ENCODE measurements at places on chromosomes 6 and 20.

GRCh38 chr20:57262784-57263609 is 3.4 kb downstream of the BMP7 start:
- no peak for DNase-seq

GRCh38 chr6:27901801-27902200 is 10.4 kb downstream of the OR2B2 start:
- DNase-seq = no peak

DNA sequence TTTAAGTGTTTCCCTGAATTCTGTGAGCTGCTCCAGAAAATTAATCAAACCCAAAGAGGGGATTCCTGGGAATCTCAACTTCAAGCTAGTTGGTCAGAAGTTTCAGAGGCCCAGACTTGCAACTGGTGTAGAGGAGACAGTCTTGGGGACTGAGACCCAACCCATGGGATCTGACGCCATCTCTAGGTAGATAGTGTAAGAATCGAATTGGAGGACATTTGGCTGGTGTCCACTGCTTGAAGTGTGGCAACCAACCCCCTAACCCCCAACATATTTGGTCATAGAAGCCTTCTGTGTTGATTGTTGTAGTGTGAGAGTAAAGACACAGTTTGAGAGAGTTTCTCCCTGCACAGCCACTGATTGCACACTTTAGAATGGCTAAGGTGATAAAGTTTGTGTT is 103.5 kb upstream of the CARMIL1 start:
- DNase-seq = no peak

GRCh38 chr6:72855471-72855870 is 233.6 kb downstream of the KCNQ5 start:
- peak; percentile 22 for DNase-seq

GRCh38 chr20:19937218-19937617 is 79.9 kb upstream of the NAA20 start:
- DNase-seq = no peak

GRCh38 chr20:62409931-62410745 is 3.1 kb upstream of the CABLES2 start:
- peak; percentile 41 for DNase-seq

GRCh38 chr6:29841030-29841429 is 13.4 kb downstream of the HLA-G start:
- no peak for DNase-seq

DNA sequence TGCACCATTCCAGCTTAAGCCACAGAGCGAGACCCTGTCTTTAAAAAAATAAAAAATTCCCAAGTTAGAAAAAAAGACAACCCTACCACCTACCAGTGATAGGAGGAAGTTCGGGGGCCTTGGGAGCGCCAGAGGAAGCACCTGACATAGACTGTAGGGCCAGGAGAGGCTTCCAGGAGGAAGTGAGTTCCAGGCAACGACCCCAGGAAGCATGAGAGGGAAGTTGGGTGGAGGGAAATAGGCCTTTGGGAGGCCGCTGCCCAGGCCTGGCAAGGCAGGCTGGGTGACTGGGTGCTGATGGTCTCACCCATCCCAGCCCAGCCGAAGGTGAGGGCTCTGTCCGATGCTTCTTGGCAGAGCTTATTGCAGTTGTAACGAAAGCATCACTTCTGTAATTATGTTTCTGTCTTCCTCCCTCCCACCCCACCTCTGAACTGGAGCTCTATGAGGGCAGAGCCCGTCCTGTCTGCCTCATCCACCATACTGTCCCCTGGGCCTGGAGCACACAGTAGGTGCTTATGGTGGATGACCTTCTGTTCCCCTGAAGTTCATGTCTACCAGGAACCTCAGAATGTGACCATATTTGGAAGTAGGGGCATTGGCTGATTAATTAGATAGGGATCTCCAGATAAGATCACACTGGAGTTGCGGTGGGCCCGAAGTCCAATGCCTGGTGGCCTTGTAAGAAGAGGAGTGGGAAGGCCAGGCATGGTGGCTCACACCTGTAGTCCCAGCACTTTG is 54.1 kb downstream of the UBE2V1 start:
- no peak for DNase-seq

- no peak for DNase-seq
These were observed 92.3 kb upstream of the INSM1 start for GRCh38 chr20:20275636-20276035.

GRCh38 chr6:82408952-82409431 is 45.4 kb downstream of the TPBG start:
- DNase-seq = peak; percentile 71

DNA sequence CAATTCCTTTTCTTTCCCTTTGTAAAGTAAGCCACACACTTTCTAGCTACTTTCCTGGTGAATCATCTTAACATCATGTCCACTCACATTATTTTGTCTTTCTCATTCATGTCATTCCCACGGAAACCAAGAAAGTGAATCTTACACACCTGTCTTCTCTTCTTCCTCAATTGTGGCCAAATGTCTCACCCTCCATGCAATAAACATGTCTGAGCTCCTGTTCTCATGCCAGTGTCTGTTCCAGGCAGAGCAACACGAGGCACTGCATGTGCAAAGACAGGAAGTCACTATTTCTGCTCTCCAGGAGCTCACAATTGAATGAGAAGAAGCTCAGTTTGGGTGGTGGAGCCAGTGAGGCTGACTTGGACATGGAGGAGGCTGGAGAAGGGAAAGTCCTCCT is 29.0 kb upstream of the TMEM244 start:
- peak; percentile 31 for DNase-seq

- DNase-seq = no peak
These were observed 149.8 kb downstream of the SYNDIG1 start for GRCh38 chr20:24619212-24619611.

DNA sequence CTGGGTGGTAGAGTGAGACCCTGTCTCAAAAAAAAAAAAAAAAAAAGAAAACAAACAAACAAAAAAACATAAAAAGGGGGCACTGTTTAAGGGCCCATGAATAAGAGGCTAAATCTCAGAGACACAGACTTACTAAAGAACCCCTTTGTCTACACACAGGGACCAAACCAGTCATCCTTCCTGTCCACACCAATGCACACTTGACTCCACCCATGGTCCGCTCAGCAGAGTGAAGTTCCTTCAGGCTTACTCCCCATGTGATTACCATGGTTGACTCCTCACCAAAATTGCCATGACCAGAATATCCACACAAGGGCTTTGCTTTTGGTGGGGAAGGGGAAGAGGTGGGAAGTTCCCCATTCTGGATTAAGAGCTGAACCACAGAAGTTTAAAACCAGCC is 19.4 kb upstream of the REPS1 start:
- DNase-seq = no peak

DNA sequence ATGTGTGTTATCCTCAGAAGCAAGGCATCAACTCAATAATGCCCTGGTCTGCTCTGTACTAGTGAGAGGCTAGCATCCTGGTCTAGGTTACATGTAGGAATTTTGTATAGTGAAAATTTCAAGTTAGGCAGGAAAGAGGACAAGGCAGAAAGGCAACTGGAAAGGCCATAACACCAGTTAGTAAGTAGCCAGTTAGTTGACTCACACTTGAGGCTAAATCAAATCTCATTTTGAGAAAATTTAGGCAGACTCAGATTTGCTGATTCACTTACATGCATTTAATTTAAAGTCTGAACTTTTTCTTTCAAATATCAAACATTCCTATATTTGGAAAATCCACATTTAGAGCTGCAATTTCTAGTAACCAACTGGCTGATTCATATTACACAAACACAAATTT is 184.5 kb upstream of the TCF21 start:
- peak; percentile 44 for DNase-seq
